Activated CD8-positive, alpha-beta memory T cell treated with anti-CD3 and anti-CD28 coated beads for 1 hour (primary cell): ENCODE measurements at places on chromosomes 7 and 10.

DNA sequence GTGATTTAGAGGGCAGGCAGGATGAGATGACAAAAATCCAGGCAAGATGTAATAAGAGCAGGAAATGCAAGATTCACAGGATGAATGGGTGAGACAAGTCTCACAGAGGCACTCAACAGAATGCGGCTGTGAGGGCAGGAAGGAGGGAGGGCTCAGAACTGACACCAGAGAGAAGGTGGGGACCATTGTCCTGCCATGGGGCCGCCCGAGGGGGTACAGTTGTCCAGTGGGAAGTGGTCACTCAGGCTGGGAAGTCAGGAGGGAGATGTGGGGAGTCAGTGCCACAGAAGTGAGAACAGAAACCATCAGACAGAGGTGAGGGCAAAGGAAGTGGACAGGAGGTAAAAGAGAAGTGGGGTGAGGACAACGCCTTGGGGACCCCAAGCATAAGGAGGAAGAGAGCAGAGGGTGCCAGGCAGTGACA, 8.9 kb downstream of the HIP1 start:
- DNase-seq = no peak

DNA sequence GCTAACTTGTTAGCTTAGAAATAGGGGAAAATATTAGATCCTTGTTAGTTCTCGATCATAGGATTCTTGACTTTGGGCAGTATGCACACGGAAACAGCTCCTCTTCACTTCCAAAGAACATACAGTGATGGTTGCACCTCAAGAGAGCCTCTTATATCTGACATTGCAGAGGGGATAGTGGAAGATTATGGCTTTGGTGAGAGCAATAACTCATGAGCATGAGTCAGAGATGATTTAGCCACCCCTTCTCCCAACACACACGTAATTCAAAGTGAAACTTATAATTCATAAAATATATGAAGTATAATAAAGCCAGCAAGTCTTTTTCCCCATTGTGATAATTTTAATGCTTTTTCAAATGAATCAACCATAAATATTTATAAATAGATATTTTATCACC, 683.7 kb downstream of the POM121L12 start:
- DNase-seq = no peak

DNA sequence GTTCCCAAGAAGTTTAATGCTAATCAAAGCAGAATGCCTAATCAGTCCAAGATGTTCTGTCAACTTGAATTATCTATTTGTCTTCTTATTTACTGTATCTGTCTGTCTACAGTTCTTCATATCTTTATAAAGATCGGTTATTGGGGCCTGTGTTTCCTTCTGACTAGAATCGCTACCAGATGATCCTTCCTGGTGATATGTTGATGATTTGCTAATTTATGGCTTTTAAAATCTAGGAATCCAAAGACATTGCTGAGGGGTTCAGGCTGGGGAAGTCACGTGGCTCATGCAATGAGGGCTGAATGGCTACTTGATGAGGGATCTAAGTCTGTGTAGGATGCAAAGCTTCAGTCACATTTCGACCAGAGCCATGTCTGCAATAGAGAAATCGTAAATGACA, 536.3 kb downstream of the KCNMA1 start:
- DNase-seq = no peak

GRCh38 chr7:17930546-17930945, 9.7 kb downstream of the SNX13 start:
- DNase-seq = no peak

- DNase-seq = peak; percentile 74
Measured at GRCh38 chr10:17229016-17229716, 1.1 kb downstream of the VIM start.

GRCh38 chr7:29442146-29442545, 121.5 kb upstream of the PRR15 start:
- DNase-seq = no peak

GRCh38 chr7:110075450-110075849, 1015.5 kb upstream of the LRRN3 start:
- DNase-seq = no peak

DNA sequence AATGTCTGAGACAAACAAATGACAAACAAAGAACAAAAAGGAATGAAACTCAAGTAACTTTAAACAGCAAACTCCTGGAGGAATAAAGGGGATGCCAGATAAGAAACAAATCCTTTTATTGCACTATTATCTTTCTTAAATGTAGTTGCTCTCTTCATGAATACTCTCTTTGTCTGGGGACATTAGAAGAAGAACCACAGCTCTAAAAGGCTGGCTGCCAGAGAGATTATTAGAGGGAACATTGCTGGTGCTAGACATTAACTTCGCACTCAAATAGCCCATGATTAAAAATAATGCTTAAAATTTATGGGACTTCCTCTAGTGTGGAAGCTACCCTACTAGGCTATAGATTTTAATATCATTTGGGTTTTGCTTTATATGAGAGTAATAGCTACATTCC, 1330.4 kb downstream of the XPNPEP1 start:
- DNase-seq = no peak

DNA sequence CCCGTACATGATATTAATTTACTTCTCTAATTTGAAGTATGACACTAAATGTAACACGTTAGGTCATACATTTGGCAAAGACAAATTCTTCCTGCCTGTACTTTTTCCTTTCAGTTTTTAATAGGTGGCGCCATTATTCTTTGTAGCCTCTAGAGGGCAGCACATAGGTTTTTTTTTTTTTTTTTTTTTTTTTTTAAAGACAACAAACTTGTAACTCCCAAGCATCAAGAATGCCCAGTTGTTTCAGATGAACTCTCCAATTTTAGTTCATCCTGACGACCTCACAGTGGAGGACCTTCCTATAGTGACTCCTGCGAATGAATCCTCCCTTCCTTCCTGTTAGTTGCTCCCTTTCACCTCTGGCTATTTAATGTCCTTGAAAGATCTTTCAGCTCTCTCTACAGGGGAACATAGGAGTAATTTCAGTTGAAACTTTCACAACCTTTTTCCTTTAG, 139.3 kb upstream of the HDAC9 start:
- no peak for DNase-seq

GRCh38 chr7:87507446-87507845, 32.0 kb upstream of the ABCB4 start:
- no peak for DNase-seq

- no peak for DNase-seq
Measured at GRCh38 chr10:46267132-46267985, 19.4 kb upstream of the ANTXRL start.

DNA sequence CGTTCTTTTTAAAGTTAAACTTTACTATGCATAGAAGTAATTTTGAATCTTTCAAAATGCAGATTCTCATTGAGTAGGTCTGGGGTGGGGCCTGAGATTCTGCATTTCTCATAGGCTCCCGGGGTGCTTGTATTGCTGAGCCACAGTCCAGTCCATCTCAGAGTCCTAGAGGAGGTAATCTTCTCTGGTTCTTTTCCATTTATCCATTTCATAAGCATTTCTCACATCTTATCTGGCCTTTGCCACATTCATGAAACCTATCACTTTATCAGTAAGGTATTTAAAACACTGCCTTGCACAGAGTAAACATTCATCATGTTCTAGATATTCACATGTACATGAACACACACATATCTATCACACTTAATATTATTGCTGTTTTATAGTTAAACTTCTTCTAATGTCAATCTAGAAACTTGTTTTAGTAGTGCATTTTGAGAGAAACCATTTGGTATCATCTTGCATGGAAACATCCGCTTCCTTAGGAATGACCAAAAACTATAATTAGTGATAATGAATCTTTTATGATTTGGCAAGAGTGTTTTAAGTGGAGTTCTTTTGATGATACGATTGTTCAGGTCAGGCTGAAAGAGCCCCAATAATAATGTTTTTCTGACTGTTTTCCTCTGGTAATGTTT, 12.0 kb downstream of the GNAI1 start:
- no peak for DNase-seq

DNA sequence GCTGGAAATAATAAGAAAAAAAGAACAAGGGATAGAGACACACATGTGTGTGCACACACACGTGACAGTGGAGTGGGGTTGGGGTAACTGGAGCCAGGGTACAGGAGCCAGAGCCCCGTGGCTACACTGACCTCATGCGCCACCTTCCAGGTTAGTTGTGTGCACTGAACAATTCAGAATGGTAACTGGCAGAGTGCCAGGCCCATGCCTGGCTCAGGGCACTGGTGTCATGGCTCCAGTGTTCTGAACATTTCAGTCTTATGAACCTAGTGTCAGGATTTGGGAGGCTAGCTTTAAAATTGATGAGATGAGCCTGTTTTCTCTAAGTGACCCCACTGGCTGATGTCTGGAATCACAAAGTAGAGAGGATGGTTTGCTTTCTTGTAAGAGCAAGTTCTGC, 269.6 kb downstream of the SORCS3 start:
- no peak for DNase-seq

DNA sequence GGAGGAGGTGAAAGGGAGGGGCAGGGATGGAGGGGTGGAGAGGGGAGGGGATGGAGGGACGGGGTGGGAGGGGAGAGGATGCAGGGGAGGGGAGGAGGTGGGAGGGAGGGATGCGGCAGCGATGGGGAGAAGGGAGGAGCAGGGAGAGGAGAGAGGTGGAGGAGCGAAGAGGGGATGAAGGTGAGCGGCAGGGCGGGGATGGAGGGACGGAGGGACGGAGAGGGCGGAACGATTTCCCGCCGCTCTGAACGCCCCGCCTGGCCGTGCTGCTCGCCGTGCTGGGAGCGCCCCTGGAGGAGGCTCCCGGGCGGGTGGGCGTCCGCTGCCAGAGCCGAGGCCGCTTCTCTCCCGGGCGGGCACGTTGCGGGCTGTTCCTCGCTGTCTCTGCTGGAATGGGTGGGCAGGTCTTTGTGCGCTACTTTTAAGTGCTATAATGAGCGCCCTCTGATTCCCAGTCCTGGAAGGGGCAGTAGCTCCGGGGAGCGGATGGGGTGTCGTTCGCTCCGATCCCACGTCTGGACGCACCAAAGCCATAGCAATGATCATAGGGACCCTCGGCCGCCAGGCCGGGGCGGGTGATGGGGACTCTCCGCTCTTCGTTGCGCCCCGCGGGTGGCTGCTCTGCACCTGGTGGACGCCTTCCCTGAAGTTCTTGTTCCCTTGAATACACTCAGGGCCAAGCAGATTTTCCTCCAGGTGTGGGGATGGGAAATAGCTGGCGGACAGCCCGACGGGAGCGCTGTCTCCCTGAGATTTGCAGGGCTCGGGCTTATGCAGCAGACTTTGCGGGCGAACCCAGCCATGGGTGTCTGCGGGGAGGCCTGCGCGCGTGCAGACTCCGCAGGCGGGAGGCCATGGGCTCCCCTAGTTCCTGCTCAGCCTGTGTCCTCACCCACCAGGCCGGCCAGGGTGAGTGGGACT, 81.1 kb upstream of the CPXM2 start:
- no peak for DNase-seq

DNA sequence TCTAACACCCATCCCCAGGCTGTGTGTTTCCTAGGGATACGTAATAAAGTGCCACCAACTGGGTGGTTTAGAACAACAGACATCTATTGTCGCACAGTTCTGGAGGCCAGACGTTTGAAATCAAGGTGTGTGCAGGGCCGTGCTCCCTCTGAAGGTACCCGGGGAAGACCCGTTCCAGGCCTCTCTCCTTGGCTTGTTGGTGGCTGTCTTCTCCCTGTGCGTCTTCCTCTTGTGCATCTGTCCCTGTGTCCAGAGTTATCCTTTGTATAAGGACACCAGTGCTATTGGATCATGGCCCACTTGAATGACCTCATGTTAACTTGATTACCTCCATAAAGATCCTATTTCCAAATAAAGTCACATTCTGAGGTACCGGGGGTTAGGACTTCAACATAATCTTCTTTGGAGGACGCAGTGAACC, 15.6 kb downstream of the GRK5 start:
- DNase-seq = no peak

DNA sequence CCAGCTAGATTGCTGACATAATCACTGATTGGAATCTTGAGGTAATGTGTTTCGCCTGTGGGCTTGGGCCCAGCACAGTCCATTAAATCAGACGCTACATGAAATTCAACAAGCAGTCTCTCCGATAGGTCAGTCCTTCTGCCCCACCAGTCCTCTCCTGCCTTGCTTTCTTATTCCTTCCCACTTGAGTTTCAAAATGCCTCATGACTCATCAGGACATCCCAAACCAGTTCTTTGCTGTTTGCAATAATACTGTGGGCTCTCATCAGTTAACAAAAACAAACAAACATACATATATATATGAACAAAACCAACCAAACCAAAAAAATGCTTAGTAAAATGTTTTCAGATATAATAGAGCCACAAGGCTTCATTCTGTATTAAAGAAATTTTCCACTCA, 599.0 kb downstream of the SORCS1 start:
- DNase-seq = no peak

- no peak for DNase-seq
Measured at GRCh38 chr7:130139193-130139960, 65.8 kb downstream of the TMEM209 start.

DNA sequence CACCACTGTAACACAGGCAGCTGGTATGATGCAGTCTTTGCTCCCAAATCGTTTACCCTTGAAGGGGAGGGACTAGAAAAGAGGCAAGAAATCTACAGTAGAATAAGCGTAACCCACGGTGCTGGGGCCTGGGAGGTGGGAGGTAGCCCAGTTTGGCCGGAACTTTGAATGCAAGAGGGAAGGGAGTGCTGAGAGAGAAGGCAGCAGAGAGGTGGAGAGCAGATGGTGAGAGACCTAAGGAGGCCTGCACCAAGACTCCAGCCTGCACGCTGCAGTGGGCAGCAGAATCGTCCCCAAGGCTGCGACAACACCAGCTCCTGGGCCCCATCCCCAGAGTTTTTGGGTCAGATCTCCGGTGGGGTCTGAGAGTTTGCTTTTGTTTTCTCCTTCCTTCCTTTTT, 547.5 kb downstream of the GALNT17 start:
- no peak for DNase-seq

- no peak for DNase-seq
Measured at GRCh38 chr10:75484717-75485116, 53.3 kb downstream of the LRMDA start.

- DNase-seq = no peak
Measured at GRCh38 chr10:132467464-132468149, 70.0 kb upstream of the INPP5A start.

- no peak for DNase-seq
Measured at GRCh38 chr10:57849691-57850357, 417.9 kb downstream of the IPMK start.

GRCh38 chr10:127532659-127533058, 16.4 kb upstream of the NPS start:
- DNase-seq = no peak

DNA sequence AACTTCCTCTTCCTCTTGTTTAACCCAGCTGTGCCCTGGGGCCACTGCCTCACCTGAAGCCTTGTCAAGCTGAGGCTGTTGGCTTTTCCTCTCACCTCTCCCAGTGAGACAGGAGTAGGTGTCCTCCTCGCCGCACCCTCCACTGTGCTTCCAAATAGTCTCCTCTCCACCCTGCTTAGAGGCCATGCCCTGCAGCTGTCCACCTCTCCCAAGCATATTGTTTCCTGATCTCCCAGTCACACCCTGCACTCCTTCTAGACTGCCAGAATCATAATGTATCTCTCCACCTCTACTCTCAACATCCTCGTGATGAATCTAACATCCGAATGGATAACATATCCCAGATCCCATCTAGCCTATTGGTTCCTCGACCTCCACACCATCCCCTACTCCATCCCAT, 196.3 kb upstream of the GHITM start:
- DNase-seq = no peak

- DNase-seq = no peak
Measured at GRCh38 chr7:74254858-74255379, 720 bp upstream of the RFC2 start.

GRCh38 chr10:97332591-97333350, 1.8 kb downstream of the FRAT2 start:
- no peak for DNase-seq

- DNase-seq = no peak
Measured at GRCh38 chr10:44010873-44011602, 362.4 kb upstream of the ZNF32 start.
